ENCODE measurements at places on chromosomes 13 and 19.

DNA sequence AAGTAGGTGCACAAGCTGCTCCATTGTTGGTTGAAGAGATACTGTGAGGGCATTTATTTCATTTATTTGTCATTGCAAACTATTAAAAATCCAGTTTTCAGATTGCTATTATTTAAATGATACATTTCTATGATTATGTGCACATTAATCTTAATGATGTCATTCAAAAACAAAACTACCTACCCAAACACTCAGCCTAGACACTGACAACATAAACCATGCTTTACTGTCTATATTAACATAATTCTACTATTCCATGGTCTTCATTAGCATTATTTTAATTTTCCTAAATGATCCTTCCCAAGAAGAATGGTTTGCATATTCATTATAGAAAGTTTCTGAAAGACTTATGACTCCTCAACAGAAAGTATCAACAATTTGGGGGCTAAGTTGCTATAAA is 813.0 kb upstream of the SLITRK5 start:
- no peak for DNase-seq

DNA sequence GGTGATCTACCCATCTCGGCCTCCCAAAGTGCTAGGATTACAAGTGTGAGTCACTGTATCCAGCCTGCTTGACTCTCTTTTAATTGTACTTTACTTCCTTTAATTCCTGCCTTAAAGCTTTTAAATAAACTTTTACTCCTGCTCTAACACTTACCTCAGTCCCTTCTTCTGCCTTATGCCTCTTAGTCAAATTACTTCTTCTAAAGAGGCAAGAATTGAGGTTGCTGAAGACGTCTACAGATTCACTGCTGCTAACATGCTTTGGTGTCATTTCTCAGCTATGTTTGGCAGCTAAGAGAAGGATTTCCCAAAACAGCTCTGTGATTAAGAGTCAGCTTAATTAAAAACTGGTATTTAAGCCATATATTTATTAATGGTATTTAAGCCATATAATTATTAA is 32.9 kb upstream of the CD177 start:
- no peak for DNase-seq

DNA sequence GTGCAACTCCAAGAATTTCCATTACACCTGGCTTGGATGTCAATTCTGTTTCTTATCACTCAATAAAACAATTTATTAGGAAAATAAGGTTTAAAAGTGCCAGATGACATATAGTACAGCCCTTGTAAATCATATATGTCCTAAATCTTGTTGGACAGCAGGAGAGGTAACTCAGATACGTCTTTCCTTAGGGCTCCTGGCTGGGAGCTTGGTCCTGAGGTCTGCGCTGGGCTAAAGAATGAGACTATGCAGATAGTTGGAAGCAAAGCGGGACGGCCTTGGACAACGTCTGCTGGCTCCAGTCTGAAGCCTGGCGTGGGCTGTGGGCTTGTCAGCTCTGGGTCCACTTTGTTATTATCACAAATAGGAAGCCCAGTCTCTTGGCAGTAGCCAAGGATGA is 377.0 kb downstream of the DLEU7 start:
- no peak for DNase-seq

GRCh38 chr19:10520652-10521318 is 3.5 kb upstream of the S1PR5 start:
- no peak for DNase-seq

DNA sequence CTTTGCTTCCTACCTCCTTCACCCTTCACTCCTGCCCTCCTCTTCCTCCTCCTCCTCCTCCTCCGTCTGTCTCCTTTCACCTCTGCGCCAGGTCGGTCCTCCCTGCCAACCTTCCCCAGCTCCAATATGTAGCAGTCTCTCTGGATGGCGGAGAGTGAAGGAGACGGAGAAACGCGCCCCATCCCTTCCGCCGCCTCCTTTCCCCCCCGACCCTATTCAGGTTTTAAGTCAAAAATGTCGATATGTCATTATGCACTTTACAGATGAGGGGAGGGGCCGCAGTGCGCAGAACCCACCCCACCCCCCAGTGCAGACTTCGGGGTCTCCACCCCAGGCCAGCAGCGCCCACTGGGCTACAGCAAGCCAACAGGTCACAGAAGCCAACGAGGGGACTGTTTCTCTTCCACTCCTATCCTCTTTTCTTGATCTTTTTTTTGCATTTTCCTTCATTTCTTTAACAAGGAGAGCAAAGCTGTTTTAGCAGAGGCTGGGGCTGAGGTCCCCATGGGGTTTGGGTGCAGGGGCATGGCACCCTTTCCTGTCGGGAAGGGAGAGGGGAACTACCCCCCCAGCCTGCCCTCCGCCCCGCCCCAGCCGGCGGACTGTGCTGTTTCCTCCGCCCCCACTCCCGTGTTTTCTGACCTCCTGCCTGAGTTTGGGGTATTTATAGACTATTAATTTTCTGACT is 9.2 kb downstream of the MIDN start:
- no peak for DNase-seq

DNA sequence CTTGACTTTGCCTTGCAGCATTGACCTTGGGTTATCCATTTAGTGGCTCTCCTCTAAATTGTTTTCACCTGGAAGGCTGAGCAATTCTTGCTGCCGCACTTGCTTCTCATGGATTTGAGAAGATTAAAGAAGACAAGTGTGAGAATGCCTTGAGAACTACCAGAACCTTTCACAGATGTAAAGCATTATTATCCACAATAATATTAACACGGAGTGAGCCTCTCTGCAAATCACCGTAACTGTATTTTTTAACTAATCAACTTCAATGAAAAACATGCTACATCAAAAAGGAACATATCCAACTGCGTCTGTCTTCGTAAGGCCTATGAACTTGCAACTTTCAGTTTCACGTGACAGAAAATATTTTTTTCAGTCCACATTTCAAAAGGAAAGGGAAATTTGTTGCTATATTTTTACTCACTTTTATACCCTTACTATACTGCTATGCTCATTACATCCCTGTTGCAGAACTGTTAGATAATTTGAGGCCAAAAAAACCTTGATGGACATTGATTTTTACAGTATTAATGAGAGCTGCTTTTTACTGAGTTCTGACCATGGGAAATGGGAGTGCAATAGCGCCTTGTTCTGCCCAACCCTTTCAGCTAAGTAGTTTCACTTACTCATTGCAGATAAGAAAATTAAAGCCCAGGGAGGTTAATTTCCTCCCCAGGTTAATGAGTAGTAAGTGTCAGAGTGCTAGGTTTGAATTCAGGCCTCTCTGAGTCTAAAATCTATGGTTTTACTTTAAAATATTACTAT is 93.8 kb upstream of the RAP2A start:
- no peak for DNase-seq

GRCh38 chr19:2603334-2603733 is 99.2 kb downstream of the GNG7 start:
- no peak for DNase-seq

GRCh38 chr19:11418549-11419506 is at the start of gene RGL3:
Gene RGL3, minus strand, starts transcription at chr19:11419314. Its CDS starts 36 bp downstream, at chr19:11419278.
- DNase-seq, result no peak

- no peak for DNase-seq
These were observed 178.4 kb upstream of the SERP2 start for GRCh38 chr13:44195245-44195644.

GRCh38 chr19:45170146-45171106 is 7.6 kb downstream of the TRAPPC6A start:
- no peak for DNase-seq

- no peak for DNase-seq
These were observed 530.6 kb downstream of the KLF12 start for GRCh38 chr13:73603646-73604045.

DNA sequence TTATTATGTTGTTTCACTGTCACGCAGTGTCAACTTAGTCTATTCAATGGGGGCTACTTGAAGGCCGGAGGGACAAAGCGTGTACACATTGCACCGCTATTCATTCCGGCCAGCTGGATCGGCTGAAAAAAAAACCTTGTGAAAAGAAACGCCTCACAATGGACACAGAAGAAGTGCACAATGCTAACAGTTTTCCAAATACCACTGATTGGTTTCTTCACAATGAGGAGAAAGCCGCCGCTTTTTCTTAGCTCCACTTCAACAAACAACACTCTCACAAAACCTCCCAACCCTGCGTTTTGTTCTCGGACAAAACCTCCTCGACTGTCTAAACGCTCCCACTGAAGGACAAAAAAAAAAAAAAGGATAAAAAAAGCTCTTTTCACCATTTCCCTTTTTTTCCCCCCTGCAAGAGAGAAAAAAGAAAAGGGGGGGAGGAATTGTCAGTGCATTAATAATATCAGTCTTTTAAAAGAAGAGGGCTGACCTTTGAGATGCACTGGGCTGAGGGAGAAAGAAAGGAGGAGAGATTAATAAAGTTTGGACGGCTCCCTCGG is 5.4 kb downstream of the SOX21 start:
- no peak for DNase-seq

DNA sequence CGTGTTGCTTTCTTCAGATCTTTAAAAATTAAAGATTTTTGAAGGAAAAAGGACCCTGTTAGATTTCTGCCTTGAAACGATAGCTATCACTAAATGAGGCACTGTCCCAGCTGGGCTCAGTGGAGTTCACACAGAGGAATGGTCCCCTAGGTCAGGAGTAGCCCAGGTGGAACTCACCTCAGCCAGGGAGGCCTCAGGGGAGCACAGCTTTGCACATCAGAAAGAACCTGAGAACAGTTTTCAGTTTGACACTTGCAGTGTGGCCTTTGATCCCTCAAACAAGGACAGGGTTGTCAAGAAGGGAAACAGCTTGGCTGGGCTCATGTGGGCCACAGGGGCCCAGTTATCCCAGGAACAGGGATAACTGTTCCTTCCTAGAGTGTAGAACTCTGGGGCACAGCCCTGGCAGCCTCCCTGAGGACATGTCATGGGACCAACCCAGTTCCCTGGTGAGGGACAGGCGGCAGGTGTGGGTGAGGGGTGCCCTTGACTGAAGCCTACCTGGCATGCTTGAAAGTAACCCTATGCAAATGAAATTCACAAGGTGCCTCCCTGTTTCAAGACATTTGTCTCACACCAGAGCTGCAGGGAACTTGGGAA is 59.4 kb downstream of the CHST8 start:
- no peak for DNase-seq

DNA sequence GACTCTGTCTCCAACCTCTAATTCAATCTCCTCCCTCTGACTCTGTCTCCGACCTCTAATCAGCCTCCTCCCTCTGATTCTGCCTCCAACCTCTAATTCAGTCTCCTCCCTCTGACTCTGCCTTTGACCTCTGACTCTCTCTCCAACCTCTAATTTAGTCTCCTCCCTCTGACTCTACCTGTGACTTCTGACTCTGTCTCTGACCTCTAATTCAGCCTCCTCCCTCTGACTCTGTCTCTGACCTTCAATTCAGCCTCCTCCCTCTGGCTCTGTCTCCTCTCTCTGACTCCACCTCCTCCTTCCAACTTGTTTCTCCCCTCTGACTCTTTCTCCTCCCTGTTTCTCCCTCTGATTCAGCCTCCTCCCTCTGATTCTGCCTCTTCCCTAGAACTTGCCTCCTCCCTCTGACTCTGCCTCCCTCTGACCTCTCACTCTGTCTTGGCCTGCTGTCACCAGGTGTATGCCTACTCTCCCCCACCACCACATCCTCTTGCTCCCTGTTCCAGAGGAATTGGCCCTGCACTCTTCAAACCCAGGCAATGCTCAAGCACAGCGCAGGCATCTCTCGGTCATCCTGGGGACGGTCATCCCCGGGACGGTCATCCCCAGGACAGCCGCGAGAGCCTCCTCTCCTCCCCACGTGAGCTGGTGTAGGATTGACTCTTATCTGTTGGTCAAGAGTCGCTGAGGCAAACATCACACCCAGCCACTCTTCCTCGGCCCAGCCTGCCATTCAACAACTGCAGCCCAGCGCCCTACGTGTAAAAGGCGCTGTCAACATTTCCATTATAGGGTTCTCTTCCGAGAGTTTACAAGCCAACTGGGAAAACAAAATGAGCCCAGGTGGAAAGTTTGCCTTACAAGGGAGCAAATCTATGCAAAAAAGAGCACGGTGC is 60.2 kb downstream of the ZIC5 start:
- DNase-seq, result no peak

DNA sequence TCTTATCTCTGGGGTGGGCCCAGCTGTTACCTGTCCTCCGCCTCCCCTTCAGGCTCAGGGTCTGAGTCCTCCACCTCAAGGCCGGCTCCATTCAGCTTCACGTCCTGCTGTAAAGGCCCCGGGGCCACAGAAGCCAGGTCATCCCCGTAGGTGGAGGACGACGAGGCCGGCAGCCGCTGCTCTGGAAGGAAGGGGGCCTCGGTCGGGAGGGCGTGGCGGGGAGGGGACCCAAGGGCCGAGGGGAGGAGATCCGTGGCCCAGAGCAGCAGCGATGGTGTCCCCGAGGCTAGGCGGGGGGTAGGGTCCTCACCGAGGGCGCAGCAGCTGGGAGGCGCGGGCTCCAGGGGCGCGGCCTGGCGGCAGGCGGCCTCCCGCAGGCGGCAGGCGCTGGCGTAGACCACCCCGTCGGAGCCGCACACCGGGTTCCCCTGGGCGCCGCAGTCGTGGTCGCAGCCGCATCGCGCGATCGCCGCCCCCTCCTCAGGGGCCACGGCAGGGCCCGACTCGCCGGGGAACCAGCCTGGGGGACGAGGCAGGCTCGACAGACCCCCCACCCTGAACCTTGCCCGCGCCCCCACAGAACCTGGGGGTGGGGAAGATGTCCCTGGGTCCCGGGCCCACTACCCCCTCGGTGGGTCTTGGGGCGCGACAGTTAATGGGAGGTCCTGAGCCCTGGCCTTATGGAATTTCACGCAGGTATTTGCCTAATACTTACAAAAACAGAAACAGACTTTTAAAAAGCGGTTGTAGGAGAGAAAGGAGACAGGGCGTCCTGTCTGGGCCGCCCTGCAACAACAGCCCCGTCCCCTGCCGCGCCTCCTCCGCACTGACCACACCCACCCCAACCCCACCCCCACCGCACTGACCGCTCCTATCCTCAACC is 7.6 kb downstream of the F2RL3 start:
- no peak for DNase-seq

GRCh38 chr13:110316196-110316595 is 9.1 kb downstream of the COL4A2 start:
- no peak for DNase-seq

DNA sequence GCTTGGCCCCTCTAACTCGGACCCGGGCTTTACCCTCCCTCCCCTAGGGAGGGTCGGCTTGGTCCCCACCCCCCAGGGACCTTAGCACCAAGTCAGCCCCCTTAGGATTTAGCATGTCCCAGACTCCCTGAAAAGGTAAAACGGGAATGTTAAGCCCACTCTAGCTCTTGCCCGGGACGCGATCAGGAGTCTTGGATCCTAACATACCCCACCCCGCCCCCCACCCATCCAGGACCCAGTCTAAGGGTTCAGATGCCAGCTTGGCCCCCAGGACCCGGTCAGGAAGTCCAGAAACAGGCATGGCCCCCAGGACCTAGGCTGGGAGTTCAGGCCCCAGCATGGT is 437 bp downstream of the EPOR start:
- DNase-seq, result no peak

DNA sequence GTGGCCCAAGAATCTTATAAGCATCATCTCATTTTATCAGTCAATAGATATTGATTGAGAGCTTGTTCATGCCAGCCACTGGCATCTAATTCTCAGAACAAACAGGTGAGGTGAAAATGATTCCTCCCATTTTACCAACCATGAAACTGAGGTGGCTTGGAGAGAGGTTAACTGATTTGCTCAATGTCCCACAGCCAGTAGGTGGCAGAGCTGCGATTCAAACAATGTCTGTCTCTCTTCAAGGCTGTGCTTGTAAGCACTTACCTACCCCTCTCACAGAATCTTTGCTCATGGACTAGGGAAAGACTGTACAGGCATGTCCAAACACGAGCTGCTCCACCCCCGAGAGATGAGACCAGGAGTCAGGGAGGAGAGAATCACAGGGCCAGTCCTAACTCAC is 21.5 kb upstream of the GSX1 start:
- no peak for DNase-seq

GRCh38 chr19:35055715-35056179 is 14.2 kb downstream of the HPN start:
- DNase-seq, result no peak

Measured in stimulated activated naive CD4-positive, alpha-beta T cell (primary cell).